ENCODE measurements at places on chromosomes 1 and 21.

DNA sequence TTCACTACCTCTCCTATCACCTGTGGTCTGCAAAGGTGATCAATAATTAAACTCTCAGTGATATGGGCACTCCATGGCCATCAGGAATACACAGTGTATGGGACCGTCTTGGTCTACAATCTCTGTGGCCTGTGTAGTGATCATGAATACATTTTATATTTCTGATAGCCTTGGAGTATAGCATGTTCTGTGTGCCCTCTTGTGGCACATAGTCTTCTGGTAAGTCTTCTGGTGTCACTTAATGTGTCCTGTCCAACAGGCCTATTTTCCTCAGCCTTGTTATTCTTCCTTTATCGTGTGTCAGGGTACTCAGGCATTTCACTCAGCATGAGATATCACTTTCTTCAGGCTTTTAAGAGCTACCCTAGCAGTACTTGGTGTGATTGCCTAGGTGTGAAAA is 393.6 kb downstream of the AGBL4 start:
- DNase-seq: no peak

- no peak for DNase-seq
Measured at GRCh38 chr1:24311741-24312140, 7.4 kb upstream of the GRHL3 start.

DNA sequence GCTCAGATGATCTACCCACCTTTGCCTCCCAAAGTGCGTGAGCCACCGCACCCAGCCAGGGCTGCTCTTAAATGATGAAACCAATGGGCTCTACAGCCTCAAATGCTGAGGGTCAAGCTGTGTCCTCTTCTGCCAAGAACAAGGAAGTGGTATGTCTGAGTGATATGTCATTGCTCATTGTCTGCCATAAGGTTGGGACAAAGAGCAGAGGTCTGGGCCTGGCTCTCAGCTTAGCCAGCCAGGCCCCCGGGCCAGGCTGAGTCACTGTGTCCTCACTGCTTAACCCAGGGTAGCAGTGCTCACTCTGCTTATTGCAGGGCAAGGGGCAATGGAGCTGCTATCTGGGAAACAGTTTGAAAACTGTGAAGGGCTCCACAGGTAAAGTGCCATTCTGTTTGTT is 8.3 kb upstream of the ETS2 start:
- no peak for DNase-seq

DNA sequence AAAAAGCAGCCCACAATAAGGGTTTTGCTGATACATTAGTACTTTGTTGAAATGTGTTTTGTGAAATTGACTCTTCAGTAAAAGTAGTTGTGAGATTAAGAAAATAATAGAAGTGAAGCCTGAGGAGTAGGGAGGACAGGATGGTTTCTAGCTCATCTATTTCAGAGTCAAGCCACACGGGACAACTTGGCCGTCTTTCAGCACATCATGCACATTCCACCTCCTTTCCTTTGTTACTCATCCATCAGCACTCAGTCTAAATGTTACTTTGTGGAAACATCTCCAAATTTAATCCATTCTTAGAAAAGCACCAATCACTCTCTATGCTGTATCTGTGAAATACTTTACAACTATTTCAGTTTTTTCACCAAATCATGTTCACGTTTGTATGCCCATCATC is 223.3 kb downstream of the FGGY start:
- DNase-seq: no peak

DNA sequence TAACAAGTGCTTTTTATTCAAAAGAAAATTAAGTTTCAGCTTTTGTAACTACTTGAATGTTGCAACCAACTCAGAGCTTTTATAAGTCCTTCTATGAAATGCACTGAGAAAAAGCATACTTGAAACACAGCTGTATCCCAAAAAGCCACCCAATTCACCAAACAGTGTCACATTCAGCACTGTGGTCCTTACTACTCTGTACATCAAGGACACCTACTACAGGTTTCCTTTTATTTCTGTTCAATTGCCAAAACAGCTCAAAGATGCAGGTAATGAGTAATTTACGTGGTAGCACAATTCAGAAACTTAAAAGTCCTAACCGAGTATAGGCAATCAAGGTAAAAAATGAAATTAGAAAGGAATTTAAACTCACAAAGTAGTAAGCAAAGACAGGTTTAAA is 2.5 kb downstream of the EIF4G3 start:
- no peak for DNase-seq

DNA sequence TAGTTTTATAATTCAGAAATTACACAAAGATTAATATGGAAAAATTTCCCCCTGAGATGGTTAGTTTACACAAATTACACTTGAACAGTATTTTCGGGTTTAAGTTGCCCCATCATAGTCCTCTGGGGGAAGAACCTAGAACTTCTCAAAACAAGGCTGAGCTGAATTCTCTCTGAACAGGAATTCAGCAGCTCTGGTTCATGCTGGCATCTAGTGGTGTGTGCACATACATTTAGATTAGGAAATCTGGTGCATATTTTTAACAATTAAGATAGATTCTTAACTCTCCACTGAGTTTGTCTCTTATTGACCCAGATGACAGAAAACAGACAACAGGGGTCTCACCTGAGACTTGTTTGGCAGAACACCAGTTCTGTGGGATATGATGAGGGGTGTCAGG is 410.7 kb downstream of the DSCAM start:
- no peak for DNase-seq
